ENCODE measurements at places on chromosomes 3 and 15.

DNA sequence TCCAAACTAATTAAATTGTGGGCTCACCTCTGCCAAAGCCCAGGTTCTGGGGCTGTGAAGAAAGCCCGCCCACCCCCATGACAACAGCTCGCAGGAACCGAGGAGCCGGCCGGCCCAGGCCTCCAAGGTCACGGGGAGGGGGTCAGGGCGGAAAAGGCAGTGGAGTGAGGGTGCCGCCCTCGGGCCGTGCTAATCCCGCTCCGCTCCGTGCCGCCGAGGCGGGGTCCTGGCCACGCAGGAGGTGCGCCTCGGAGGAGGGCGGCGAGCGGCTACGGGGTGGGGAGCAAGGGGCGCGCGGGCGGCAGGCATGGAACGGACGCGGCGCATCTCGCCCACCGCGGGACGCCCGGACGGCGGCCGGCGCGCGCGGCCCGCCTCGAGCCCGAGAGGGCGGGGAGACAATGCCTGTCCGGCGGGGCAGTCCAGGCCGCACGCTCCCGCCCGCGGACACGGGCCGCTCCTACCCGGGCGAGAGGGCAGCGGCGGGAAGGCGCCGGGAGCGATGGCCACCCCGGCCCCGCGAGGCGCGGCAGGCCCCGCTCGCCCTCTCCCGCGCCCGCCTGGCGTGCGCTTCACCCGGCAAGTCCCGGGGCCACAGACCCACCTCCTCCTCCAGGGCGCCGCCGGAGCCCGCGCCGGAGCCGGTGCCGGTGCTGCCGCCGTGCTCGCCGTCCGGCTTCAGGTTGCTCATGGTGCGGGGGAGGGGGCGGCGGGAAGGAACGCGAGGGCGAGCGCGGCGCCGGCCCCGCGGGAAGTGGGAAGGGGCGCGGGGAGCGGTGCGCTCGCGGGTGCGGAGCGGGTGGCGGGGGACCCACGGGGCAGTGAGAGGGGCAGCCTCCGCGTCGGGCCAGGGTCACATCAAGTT, 528 bp downstream of the RBPMS2 start:
- DNase-seq, result peak; percentile 33

DNA sequence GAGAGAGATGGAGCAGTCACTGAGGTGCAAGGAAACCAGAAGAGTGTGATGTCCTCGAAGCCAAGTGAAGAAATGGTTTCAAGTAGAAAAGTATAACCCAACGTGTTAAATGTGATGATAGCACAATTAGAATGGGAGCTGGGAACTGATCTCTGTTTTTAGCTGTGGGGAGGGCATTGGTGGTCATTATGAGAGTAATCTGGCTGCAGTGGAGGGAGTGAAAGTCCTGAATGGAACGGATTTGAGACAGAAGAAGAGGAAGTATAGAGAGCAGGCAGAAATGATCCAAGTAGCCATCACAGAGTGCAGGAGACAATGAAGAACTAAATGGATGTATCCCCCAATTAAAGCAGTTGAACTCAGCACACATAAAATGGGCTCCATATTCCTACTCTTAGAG, 235.3 kb downstream of the IGSF11 start:
- DNase-seq, result no peak

DNA sequence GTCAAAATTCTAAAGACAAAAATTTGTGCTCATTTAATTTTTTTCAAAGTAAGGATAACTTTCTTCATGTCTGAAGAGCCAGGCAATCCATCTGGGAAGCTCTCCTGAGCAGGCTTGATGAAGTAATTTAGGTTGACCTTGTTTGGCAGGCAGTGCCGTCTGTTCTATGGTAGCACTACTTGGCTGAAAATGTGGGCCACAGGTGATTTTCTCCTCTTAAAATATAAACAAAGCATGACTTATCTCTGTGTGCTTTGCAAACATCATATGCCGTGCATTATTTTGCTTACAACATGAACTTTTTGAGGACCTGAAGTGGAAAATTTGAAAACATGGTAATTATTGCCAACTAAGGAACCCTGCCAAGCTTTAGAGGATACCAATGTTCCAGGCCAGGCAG, 143.2 kb downstream of the RAP2B start:
- DNase-seq, result no peak

DNA sequence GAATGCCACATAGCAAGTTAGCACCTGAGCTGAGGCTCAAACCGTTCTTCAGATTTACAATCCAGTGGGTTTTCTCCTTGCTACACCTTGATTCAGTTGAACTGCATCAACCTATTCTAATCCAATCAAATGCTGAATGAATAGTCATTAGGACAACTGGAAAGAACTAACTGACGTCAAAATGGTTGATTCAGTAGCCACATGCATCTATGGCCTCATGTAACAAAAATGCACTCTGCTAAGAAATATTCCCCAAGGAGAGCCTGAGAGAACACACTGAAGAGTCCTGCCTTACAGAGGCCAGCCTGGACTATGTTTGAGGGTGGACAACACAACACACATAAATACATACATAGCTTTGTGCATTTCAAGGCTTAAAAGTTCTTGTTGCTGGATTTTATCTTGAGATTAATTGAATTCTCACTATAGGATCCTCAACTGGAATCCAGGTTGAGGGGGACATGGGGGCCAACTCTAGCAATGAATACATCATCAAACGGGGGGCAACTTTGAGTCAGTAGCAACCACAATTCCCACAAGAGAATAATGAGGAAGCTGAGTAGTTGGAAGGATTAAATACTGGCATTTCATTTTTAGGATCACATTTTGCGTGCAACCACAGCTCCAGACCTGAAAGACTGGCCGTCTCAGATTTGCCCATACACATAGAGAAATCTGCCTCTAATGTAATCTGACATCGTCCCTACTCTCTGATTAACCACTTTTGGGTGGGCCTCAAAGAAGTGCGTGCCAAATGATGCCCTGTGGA, 280.2 kb upstream of the ICE2 start:
- no peak for DNase-seq

DNA sequence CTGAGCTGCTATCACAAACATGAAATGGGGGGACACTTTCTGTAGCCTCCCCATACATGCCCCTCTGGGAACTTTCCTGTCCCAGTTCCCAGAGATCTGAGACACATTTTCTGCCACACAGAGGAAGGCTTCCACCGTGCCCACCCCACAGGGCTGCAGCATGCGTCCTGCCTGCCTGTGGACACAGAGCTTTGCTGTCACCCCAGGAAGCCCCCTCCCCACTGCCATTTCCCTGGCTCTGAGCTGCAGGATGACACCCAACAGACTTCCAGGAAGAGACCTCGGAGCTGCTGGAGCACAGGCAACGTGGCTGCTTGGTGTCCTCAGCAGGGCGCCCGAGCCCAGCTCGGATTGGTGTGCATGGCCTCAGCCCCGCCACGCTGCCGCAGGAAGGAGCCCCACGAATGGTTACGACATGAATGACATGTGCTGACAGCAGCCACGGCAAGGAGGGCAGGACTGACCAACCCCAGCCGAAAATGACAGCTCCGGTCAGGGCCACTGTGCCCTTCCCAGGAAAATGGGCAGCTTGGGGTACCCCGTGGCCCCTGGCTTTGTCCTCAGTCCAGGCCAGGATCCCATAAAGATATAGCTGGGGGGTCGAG, 81.3 kb downstream of the VGLL4 start:
- DNase-seq, result no peak

- DNase-seq, result peak; percentile 48
Measured at GRCh38 chr3:139308560-139308959, 35.3 kb upstream of the MRPS22 start.

- DNase-seq, result no peak
Measured at GRCh38 chr3:21314688-21315087, 436.3 kb downstream of the ZNF385D start.

DNA sequence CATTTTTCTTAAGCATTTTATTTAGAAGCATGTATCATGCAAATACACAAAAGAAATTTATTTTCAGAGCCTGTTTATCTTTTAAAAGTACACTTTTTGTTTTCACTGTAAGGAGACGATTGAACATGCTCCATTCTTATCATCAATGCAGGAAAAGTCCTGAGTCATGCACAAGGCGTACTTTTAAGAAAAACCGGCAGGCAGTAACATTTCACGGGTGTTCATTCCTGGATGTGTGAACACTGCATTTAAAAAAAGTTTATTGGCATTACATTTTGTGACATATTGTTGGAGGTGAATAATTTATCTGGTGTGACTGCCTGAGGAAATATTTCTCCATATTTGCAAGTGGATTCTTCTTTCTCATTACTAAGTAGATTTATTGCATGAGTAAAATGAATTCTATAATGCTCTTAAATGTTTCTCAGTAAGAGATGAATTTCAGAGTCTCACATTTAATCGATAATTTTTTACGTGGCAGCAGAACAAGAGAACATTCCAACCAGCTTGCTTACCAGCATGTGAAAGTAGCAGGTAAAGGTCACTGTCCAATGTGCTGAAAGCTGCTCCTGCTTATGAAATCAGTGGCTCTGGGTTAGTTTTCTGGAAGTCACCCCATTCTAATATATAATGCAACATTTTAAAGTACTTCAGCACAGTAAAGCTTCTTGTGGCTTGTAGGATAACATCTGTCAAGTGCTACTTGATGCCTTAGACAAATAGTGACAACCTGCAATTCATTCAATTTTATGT, 87.0 kb downstream of the SV2B start:
- peak; percentile 22 for DNase-seq

DNA sequence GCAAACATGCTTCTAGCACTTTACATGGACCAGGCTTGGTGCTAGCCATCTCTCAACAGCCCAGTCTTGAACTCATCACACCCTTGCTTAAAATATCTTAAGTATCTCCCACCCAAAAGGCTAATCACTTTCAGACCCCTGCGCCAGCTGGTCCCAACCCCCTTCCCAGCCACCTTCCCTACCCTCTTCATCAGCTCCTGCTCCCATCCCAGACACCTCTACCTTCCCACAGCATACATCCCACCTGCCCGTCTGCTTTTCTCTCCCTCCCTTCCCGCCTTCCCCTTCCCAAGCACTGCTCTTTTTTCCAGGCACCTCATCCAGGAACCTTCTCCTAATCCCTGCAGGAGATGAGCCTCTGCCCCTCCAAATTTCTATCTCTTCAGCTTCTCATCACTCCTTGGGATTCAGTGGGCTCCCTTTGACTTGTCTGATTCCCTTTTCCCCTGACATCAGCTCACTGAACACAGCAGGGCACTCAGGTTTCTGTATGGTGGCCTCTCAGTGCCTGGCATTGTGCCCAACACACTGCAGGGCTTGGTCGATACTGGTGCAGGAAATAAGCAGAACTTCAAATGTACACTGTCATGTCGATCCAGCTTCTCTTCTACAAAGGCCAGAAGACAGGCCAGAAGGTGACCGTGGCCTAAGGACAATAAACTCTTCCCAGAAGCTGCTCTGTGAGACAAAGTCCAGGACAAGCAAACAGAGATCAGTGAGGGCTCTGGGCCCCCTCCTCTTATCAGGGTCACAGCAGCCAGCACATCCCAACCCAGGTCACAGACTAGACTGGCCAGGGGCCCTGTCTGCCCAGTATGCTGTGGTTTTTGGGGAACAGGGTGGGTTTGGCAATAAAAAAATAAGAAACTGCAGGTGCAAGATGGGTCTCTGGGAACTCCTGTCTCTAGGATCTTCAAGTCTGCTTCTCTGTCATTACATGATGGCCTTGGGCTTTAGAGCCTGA, 2.2 kb upstream of the ITIH1 start:
- no peak for DNase-seq

- DNase-seq, result no peak
Measured at GRCh38 chr15:100842756-100843730, 36.6 kb upstream of the ALDH1A3 start.
